Activated CD8-positive, alpha-beta memory T cell treated with anti-CD3 and anti-CD28 coated beads for 24 hours (primary cell): ENCODE measurements at places on chromosomes 6 and 20.

GRCh38 chr6:83536034-83536646, 23.8 kb downstream of the PRSS35 start:
- peak; percentile 67 for DNase-seq

GRCh38 chr20:46809706-46810360, 84.8 kb upstream of the EYA2 start:
- DNase-seq, result no peak

DNA sequence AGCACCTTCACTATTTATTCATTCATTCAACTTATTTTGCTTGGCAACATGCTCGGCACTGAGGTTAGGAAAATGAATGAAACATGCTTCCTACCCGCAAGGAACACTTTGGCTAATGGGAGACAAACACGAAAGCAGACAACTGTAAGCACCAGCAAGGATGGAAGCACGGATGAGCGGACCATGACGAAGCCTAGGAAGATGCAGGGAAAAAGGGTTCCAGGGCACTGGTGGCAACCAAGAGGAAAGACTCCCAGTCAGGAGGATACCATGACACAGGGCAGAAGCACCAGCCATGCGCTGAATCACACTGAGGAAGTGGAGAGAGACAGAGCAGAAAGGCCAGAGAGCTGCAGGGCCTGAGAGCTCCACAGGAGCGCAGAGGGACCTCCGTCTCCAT, 9.8 kb downstream of the PDE10A start:
- DNase-seq, result no peak

DNA sequence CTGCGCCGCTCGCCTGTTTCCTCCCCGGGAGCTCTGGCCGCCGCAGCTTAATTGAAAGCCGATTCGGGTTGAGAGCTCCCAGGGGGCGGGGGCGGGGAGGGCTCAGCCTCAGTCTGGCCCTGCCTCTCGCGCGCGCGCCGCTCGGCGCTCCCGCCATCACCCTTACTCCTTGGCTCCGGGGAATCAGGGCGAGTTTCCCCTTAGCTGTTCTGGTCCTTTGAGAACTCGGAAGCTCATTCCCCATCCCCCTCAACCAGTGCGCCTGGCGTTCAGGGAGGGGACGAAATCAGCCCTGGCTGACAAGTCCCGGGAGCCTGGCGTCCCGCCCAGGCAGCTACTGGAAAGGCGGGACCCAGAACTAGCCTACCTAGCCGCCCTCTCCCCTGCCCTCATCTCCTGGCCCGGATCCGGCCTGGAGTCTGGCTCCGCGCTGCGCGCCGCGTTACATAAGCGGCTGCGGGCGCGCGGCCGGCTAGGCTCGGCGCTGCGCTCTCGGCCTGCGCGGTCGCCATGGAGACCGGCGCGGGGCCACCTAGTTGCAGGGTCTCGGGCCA, 2.8 kb downstream of the SLC12A5 start:
- no peak for DNase-seq

- DNase-seq, result no peak
Observed at GRCh38 chr20:1489325-1489724, 1.9 kb downstream of the SIRPB2 start.

- no peak for DNase-seq
Observed at GRCh38 chr6:27816906-27817305, 95.3 kb downstream of the OR2B2 start.

- DNase-seq, result no peak
Observed at GRCh38 chr20:63659370-63659769, 1.3 kb downstream of the RTEL1 start.

DNA sequence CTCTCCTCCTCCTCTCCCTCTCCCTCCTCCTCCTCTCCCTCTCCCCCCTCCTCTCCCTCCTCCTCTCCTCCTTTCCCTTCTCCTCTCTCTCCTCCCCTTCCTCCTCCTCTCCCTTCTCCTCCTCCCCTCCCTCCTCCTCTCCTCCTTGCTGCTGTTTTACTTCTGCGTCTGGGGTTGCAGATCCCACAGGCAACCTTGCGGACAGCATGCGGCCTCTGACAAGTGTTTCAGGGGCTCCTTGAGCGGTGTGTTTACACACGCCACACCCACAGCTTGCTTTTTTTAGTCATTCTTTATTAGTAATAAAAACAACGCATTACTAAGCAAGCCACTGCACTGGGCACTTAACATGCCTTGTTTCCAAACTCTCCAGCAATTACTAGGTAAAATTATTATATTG, 81.9 kb downstream of the TFAP2C start:
- no peak for DNase-seq

DNA sequence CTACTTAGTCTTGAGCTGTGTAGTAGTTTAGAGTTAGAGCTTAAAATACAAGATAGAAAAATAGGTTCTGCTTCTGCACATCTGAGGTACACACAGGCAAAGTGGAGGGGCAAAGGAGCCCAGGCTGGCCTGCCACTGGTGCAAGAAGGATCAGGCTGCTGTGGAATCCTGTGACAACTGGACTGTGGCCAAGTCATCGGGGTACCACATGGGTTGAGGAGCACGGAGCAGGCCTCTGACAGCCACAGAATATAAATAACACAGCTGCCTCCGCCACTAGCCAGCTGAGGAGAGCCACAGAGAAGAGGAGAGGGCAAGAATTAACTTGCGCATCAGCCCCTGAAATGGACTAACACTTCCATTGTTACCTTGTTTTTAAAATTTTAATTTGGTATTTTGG, 206.0 kb upstream of the MARCKS start:
- DNase-seq, result no peak

DNA sequence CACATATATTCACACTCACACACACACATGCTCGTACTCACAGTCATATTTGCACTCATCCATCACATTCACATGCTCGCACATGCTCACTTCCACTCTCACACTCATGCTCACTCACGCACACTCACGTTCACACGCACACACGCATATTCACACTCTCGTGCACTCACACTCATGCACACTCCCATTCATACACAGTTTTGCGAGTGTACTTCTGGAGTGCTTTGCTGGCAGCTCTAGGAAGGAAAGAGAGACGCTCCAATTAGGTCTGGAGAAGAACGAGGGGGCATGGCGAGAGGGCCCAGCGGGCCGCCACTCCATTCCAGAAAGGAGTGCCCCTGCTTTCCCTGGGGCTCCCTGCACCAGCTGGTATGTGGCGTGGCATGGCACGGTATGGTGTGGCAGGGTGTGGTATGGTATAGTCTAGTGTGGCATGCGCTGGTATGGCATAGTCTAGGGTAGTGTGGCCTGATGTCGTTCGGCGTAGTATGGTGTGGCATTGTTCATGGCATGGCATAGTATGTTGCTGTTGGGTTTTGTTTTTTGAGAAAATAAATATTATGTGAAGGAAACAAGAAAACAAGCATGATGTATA, 216.8 kb upstream of the CDYL start:
- DNase-seq, result no peak

DNA sequence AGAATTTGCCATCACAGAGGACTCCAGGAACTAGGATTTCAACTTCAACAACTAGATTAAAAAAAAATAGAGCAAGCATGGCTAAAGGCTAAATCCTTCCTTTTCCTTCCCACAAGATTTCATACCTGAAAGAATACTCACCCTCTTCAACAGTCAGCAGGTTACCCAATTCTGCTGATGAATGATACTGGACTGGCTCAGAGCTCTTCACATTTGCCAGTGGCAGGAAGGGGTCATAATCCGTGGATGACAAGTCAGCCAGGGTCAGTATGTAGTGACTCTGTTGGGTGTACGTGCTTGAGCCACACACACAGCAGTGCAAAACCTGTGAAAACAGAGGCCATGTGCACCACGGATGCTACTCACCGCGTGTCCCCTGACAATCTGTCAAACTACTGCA, 152.9 kb downstream of the INSM1 start:
- no peak for DNase-seq

GRCh38 chr6:135451617-135452190, 45.8 kb downstream of the AHI1 start:
- no peak for DNase-seq

GRCh38 chr6:161631676-161632194, 357.9 kb upstream of the AGPAT4 start:
- no peak for DNase-seq

DNA sequence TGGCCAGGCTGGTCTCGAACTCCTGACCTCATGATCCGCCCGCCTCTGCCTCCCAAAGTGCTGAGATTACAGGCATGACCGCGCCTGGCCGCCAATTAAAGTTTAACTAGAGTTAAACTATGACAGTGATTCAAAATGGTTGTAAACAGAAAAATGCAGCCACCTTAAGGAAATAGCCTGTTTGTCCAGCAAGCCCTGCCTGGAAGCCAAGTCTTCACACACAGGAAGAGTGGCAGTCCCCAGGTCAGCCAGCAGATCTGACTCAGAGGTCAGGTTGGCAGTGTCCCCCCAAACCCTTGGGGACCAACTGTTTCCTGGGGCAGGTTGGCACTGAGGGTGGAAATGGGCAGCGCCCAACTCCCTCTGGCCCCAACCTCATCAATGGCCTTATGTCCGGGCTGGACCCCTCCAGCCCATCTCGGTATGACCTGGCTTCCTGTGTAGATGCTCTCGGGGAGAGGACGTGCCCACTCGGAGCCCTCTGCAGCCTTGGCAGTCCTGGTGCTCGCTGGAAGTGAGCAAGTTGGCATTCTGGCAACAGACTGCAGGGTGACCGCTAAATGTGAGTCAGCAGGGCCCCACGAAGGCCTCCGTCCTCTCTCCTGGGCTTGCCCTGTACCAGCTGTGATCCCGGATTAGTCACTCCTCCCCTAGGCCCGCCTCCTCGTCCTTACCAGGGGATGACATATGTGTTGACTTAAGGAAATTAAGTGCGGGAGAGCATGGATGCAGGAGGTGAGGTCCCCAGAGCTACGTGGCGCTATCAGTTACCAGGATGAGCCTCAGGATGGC, 9.7 kb upstream of the HSP90AB1 start:
- peak; percentile 84 for DNase-seq

- no peak for DNase-seq
Observed at GRCh38 chr6:5123296-5124143, 38.4 kb downstream of the PPP1R3G start.

- DNase-seq, result no peak
Observed at GRCh38 chr6:122712093-122712447, 67.4 kb upstream of the FABP7 start.

GRCh38 chr20:39658662-39659409, 696.7 kb downstream of the DHX35 start:
- no peak for DNase-seq
